Esophagus muscularis mucosa (tissue), 4 donors: ENCODE measurements at places on chromosomes 11 and 22. TPM values are rescaled to one million over a fixed set of nuclear protein-coding genes. Genes with fewer than 3 reads are reported as not detected.

The NTM gene
- 6.3 TPM for total RNA-seq

The GAB2 gene
- 28.2 TPM for total RNA-seq

The YPEL4 gene
- 0.69 TPM for total RNA-seq

DNA sequence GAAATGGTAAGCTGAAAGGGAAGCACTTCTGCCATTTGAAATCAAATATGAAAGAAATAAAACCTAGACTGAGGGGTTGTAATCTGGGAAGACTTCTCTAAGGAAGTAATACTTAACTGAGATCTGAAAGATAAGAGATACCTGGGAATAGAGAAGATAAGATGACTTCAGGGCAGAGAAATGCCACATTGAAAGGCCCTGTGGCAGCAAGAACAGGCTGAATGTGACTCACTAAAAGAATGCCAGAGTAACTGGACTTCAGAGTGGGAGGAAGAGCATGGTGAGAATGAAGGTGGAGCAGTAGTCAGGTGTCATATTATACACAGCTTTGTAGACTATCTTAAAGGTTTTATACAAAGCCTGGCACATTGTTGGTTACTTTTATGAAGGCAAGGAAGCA lies 17.6 kb downstream of the CALCA start:
- peak; percentile 39 for DNase-seq

- no peak for DNase-seq
These were observed 24.9 kb upstream of the SHISAL1 start for GRCh38 chr22:44337678-44338004.

- no peak for DNase-seq
These were observed 35.8 kb downstream of the TNRC6B start for GRCh38 chr22:40213478-40213877.

DNA sequence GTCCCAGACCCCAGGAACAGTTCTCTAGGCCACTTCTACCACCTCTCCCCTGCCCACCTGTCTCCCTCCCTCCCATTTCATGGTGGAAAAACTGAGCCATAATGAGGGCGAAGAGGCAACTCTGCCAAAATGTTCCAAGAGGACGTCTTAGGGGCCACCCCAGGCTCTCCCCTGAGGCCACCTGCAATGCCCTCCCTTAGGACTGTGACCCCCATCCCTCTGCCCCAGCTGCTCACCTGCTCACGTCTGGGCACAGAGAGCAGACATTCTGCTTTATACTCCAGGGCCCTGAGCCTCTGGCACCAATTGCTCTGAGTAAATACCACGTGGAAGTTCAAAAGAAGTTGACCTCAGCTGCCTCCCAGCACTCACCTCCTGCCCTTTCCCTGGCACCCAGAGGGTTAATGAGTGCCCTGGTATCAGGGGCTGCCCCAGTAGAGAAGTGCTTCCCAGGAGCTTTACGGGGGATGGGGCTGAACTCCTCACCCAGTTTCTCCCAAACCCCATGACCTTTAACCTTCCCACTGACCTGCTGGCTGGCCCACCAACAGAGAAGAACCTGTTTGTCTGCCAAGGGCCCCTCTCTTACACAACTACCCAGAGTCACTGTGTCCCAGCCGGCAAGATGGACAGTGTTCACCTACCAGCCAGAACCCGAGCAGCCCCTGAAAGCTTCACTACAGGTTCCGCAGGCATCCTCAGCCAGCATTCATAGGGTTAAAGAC lies 627 bp upstream of the APOA5 start:
- DNase-seq = no peak
